Omental fat pad (tissue), 4 donors: ENCODE measurements at places on chromosomes 2 and 18.

GRCh38 chr2:135638825-135639224 is 102.8 kb upstream of the UBXN4 start:
- DNase-seq: no peak

GRCh38 chr18:70382017-70382416 is 93.2 kb downstream of the SOCS6 start:
- DNase-seq: no peak

DNA sequence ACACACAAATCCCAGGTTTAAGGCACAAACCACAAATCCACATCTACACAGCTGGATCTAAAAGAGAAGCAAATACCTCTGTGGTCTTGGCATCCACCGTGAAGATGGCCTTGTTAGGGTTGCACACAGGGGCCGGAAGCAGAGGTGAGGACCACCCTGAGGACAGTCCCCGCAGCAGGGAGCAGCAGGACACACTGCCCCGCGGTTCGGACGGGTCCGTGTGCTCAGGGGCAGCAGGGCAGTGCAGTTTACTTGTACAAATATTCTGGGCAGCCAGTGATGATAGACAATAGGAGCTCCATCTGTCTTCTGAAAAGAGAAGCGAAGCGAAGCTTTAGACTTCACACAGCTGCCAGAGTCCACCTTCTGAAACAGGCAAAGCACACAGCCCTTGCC is 8.8 kb downstream of the PASK start:
- no peak for DNase-seq

DNA sequence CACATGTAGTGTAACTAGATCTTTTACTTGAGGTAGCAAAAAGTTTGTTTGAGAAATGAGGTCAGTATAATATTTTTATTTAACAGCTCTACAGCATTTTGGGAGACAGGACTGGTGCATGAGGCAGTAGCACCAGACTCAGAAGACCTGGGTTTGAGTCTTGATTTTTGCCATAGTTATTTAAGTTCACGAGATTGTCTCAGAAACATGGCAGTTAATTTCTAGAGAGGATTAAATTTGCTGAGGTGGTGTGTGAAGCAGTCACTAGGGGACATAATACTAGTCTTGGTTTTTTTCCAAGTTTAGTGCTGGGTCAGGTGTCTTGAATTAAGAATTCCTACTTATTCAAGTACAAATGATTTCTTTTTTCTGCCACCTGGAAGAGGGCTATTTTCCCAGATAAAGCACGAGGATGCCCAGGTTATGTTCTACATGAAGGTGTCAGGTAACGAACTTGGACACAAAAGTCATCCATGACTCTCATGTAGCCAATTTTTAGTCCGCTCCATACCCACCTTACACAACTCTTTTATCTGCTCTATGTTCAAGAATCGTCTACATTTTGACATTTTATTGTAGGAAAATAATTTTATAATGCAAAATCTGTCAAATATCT is 1.4 kb downstream of the MARCHF7 start:
- DNase-seq: no peak

GRCh38 chr2:65488527-65488926 is 56.1 kb upstream of the SPRED2 start:
- DNase-seq: no peak

GRCh38 chr2:2456721-2457120 is 125.6 kb upstream of the MYT1L start:
- no peak for DNase-seq

GRCh38 chr2:3173031-3173430 is 204.6 kb downstream of the EIPR1 start:
- no peak for DNase-seq
